Activated T-helper 1 cell treated with anti-CD3 and anti-CD28 coated beads, Interleukin-12 subunit alpha, Interleukin-12 subunit beta, Interleukin-2, Interleukin-4 antibody, amounts not matched to agents 30 ng/mL and 10 ng/mL and 1 ng/mL, durations not matched to agents 14 hours and 24 hours and 36 hours (primary cell): ENCODE measurements at places on chromosomes 1 and 21.

DNA sequence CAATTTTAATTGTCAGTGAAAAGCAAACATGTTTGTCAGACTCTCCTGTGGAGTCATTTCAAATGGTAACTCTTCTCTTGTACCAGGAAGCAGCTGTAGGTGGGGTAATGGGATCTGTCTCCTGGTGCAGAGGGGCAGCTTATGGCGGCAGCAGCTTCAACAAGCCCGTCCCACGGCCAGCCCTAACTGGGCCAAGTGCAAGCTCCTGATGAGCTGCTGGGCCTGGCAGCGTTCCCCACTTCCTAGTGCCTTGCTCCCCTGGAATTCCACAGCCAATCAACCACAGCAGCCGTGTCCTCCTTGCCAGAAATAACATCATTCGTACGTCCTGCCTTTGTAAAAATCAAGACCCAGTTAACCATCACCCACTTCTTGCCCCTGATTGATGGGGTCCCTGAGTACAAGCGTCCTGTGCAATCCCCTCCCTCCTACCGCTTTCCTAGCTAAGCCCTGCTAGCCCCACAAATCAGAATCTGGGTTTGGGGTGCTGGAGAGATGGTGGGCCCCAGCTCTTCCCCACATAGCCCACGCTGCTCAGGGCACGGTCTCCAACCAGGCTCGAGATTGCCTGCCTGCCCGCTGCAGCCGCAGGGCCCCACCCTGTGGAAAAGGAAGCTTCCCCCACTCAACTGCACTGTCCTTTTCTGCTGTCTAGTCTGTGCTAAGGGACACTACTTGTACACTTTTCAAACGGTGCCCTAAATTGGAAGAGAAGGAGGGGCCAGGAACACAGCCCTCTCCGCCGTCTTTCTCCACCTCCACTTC lies 61.2 kb downstream of the TOR1AIP2 start:
- no peak for DNase-seq
- peaks cover 14% of the 10 kb centered on the region for H3K27me3 ChIP-seq
- no peaks in the 10 kb centered on the region for H3K36me3 ChIP-seq
- peaks cover 20% of the 10 kb centered on the region for H3K4me1 ChIP-seq

GRCh38 chr1:220655961-220656740 lies 34.0 kb upstream of the C1orf115 start:
- H3K4me1 ChIP-seq = no peaks in the 10 kb centered on the region
- H3K27ac ChIP-seq = no peak overlapping the region
- peaks cover 2% of the 10 kb centered on the region for H3K27me3 ChIP-seq
- H3K4me3 ChIP-seq = no peak overlapping the region
- DNase-seq = no peak
- H3K36me3 ChIP-seq = no peaks in the 10 kb centered on the region

DNA sequence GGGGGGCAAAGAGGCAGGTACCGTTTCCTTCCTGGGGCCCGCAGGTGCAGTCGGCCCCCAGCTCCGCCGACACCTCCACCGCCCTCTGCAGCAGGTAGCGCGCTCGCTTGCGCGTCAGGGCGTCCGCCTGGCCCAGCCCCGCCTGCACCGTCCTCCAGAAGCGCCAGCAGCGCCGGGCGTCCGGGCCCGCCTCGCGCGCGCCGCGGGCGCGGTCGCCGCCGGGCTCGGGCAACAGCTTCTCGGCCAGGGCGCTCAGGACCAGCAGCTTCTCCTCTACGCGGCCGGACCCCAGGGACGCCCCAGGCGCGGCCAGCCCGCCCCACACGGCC lies 863 bp downstream of the TARBP1 start:
- peaks cover 53% of the 10 kb centered on the region for H3K4me1 ChIP-seq
- H3K27ac ChIP-seq = peak overlapping the region; percentile 75

DNA sequence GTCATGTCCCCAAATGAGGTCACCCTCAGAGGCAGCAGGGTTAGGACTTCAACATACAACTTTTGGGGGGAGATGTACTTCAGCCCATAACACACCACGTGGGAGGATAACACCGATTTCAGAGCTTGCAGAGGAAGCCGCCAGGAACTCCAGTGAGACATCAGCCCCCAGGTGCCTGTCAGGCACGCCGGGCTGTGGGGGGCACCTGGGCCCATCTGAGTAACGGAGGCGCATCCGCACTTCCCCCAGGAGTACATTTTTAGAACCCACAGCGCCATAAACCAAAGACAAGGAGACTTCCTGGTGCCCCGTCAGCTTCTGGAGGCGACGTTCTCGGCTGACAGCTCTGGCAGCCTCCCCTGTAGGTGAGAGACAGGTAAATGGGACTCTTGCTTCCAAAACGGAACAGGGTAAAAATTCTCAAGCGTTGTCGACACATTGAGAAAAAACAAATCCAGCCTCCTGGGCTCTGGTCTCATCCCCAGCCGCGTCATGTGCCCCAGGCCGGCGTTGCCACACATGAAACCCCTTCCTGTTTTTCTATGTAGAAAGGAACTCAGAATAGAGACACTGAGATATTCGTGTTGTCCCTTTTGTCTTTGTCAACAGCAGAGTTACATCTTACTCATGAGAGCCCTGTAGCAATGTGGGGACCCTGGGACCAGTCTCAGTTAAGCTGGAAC lies 93.3 kb downstream of the PDE9A start:
- no peaks in the 10 kb centered on the region for H3K36me3 ChIP-seq
- peak overlapping the region; percentile 91 for H3K27ac ChIP-seq
- peak; percentile 33 for DNase-seq
- H3K27me3 ChIP-seq = peaks cover 2% of the 10 kb centered on the region

DNA sequence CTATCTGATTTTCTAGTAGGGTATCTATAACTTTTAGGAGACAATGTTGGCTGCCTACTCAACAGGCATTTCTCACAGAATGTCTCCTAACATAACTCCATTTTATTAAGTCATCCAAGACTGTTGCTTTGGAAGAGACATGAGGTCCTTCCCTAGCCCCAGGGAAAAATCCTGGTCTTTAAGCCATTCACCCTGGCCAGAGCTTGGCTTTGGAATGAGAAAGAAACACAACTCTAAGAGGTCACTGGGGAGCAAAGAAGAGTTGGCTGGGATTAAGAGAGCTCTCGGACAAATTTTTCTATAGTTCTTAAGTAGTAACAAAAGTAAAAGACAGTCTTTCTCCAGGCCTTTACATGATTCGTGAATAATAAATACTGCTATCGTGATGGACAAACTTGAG lies 57.9 kb downstream of the PCNX2 start:
- H3K36me3 ChIP-seq = peaks cover 6% of the 10 kb centered on the region
- H3K27me3 ChIP-seq = no peaks in the 10 kb centered on the region
- DNase-seq = no peak
- no peak overlapping the region for H3K4me3 ChIP-seq

- DNase-seq = no peak
- no peaks in the 10 kb centered on the region for H3K27me3 ChIP-seq
- H3K4me1 ChIP-seq = no peaks in the 10 kb centered on the region
- H3K27ac ChIP-seq = no peak overlapping the region
- no peaks in the 10 kb centered on the region for H3K36me3 ChIP-seq
These were observed 2082.6 kb downstream of the MRPL39 start for GRCh38 chr21:23524685-23525084.

- no peak for DNase-seq
- H3K27ac ChIP-seq = no peak overlapping the region
- no peaks in the 10 kb centered on the region for H3K36me3 ChIP-seq
These were observed 140.4 kb upstream of the UBE2U start for GRCh38 chr1:64062941-64063581.

DNA sequence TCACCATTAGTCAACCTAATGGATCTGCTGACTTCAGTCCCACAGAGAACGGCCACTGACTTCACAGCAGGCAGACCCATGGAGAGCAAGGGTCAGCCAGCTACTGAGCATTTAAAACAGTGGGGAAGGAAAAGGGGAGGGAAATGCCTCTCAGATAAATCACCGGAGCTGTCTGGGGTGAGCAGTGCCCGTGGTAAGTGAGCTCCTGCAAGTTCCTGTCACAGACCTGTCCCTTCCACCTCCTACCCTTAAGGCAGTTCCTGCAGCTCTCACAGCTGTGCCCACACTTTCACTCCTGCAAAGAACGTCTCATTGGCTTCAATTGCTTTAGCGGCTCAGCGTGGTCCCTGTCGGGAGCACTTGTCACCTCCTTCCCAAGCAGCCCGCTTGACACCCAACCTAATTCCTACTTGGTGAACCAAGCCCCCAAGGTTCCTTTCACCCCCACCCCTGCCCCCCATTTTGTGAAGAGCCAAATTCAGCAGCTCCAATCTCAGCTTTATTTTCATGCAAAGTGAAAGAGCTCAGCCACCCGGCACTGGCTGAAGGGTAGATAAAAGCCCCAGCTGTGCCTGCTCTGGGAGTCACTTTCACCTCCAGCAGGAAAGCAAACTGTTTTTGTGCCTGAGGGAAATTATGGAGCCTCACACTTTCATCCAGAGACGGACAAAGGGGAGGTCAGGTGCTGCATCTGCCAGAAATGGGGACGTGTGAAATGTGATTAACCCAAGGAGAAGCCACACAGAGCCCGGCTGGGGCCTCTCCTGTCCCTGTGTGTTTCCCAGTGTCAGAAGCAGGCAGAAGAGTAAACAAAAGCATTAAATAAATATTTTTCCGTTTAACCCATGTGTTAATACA lies 306.2 kb downstream of the TTLL7 start:
- H3K4me1 ChIP-seq = peaks cover 27% of the 10 kb centered on the region
- H3K27me3 ChIP-seq = peaks cover 12% of the 10 kb centered on the region
- no peak overlapping the region for H3K27ac ChIP-seq
- no peaks in the 10 kb centered on the region for H3K36me3 ChIP-seq
- no peak for DNase-seq
- peak overlapping the region; percentile 77 for H3K4me3 ChIP-seq

DNA sequence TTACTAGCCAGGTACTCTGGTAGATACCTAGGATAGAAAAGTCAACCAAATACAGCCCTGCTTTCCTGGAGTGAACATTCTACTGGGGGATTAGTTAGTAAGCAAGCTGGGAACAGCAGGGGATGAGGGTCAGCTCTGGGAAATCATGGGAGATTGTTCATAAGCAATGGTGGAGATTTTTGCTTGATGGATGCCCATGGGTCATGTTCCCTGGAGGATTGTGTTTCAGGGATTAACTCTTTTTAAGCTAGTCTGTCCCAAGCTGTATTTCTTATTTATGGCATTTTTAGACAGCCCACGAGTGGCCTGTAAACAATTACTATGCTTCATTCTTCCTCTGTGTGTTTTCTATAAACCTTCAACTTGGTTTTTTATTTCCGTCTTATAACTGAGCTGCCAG lies 18.9 kb downstream of the CACHD1 start:
- no peak overlapping the region for H3K4me3 ChIP-seq
- DNase-seq = no peak
- peaks cover 14% of the 10 kb centered on the region for H3K27me3 ChIP-seq
- H3K27ac ChIP-seq = no peak overlapping the region
- H3K4me1 ChIP-seq = no peaks in the 10 kb centered on the region

DNA sequence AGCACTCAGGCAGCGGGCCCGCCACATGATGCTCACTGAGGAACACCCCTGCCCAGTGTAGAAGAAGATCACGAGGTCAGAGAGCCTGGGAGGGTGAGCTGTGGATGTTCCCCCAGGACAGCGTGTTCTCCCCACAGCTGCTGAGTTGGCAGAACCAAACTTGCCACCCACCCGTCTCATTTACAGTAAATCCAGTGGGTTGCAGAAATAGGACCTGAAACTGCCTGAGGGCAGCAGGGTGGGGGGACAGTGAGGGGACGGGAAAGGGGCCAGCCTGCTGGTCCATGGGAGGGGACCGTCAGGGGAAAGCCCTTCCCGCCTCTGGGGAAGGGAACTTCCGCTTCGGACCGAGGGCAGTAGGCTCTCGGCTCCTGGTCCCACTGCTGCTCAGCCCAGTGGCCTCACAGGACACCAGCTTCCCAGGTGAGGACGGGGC lies at the start of gene C1QB:
TSS of gene C1QB (plus strand) at position 356 of the 436 bp plus-strand sequence. CDS start 6,227 bp downstream, outside the sequence.
- no peak for DNase-seq
- no peak within 1 kb of the TSS for H3K4me3 ChIP-seq
- peaks cover 4% of the 10 kb centered on the region for H3K27me3 ChIP-seq
- no peaks in the 10 kb centered on the region for H3K36me3 ChIP-seq
- H3K27ac ChIP-seq = no peak within 1 kb of the TSS

DNA sequence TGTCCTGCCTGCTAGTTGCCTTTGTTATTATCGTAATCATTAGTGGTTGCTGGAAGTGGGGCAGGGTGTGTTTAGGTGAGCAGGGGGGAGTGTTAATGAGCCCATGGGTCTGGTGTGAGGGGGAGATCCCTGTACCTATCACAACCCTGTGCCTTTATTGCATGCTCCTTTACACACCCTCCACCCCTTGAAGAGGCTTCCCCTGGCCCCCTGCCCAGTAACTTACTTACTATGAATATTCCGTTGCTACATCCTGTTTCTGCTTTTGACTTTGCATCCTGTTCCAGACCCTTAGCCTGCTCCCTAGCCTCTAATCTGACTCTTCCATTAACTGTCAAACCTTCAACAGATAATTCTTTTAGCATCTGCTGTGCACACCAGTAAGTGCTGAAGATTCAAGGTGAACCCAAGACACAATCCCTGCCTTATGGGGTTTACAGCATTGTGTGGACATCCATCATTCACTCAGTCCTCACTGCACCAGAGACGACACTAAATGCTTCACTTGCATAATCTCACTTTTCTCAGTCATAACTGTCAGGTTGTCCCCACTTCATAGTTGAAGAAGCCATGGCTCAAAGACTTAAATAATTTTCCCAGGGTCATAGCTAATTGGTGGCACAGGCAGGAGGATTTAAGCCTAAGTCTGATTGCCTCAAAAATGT lies 47.9 kb downstream of the CDC7 start:
- peak overlapping the region; percentile 61 for H3K4me3 ChIP-seq
- H3K36me3 ChIP-seq = peaks cover 12% of the 10 kb centered on the region
- H3K4me1 ChIP-seq = peaks cover 74% of the 10 kb centered on the region
- no peak for DNase-seq

DNA sequence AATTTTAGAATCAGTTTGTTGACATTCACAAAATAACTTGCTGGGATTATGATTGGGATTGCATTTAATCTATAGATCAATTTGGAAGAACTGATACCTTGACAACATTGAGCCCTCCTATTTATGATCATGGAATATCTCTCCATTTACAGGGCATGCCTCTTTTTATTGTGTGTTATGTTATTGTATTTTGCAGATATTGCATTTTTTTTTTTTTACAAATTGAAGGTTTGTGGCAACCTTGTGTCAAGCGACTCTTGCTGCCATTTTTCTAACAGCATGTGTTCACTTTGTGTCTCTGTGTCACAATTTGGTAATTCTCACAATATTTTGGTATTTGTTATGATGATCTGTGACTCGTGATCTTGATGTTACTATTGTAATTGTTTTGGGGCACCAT lies 46.3 kb downstream of the EDARADD start:
- DNase-seq = no peak
- H3K27ac ChIP-seq = no peak overlapping the region
- no peak overlapping the region for H3K4me3 ChIP-seq
- H3K4me1 ChIP-seq = no peaks in the 10 kb centered on the region
- H3K36me3 ChIP-seq = peaks cover 11% of the 10 kb centered on the region
- H3K27me3 ChIP-seq = peaks cover 2% of the 10 kb centered on the region
